ENCODE measurements at places on chromosomes 7 and 10.

- ATAC-seq: no peak
Measured at GRCh38 chr7:100668069-100668449, 5.5 kb upstream of the GNB2 start.

DNA sequence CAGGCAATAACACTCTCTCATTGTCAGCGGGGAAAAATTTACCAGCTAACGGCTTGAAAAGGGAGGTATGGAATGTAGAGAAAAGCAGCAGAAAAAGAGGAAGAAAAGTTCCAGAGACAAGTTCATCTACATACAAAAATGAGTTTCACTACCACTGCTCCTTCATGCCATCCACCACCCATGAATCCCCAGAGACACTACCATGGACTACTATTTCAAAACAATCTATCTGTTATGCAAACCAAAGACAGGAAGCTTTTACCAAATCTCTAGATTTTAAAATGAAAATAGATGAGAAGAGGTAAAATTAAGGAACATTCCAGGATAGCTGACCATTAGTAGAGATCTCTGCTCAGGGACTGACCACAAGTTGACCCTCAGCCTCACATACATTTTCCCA lies 189.0 kb upstream of the GRM3 start:
- no peak for ATAC-seq

DNA sequence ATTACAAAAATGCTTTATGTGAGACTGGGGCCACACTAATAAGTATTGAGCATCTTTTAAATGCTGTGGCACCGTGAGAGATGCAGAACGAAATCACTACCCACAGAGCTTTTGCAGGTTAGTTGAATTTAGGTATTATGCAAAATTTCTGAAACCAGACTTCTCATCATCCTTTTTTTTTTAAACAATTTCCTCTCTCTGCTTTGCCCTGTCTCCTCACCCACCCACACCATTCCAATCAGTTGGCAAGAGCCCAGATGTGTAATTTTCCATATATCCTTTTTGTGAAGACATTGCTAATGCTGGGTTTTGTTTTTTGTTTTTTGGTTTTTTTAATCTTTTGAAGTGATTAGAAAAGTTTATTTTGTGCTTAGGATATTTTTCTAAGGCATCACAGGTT lies 1.1 kb downstream of the YAE1 start:
- no peak for ATAC-seq

DNA sequence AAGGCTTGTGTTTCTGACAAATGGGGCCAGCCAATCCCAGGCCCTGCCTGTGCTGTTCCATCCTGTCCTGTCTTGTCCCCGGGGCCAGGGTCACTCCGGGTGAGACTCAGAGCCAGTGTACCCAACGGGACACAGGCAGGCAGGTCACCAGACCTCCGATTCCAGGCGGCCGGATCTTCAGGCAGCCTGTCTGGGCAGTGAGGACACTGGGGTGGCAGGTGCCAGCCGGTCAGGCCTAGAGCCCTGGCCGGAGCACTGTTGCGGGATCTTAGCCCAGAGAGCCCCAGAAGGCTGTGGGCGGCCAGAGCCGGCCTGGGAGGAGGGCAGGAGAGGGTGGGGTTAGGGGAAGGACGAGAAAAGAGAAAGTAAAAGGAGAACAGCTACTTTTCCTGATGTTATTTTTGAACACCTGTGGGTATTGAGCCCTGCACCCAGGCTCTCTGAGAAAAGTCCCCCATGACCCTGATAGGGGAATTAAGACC lies 134.3 kb upstream of the TNRC18 start:
- ATAC-seq: no peak

GRCh38 chr7:108989319-108989718 lies 419.6 kb downstream of the DNAJB9 start:
- ATAC-seq: no peak

DNA sequence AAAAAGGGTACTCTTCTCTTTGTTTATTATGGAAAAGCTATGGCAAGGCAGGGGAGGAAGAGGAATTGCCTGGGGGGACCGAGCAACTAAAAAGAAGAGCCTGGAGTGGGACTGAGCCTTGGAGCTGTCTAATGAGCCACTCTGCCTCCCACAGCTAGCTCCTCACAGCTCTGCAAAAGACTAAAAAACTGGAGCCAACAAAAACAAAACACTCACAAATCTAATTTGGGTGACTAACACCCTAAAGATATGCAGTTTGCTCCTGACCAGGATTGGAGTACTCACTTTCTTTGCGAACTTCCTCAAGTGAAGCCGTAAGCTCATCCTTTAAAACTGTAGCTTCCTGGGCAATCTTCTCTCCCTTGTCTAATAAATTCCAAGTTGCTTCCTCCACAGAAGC lies 89.4 kb downstream of the CTNNA3 start:
- ATAC-seq: no peak

GRCh38 chr7:36128448-36129047 lies 24.5 kb upstream of the EEPD1 start:
- no peak for ATAC-seq

DNA sequence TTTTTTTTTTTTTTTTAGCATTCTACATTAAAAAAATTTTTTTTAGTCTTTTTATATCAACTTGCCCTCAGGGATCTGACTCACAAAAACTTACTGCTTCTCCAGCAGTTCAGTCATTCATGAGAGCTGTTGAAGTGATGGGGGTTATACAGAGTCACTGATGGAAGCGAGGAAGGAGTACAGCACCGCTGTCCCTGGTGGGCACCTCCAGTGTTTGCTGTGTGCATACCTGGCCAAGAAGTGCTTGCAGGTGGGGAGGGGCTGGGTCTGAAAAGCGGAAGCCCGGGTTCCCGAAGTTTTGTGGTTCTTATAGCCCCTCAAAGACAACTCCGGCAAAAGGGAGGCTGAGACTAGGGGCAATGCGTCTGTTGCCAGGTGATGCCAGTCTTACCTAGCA lies 46.2 kb downstream of the MINDY4 start:
- no peak for ATAC-seq

- no peak for ATAC-seq
Measured at GRCh38 chr7:93350338-93350737, 118.2 kb downstream of the VPS50 start.

DNA sequence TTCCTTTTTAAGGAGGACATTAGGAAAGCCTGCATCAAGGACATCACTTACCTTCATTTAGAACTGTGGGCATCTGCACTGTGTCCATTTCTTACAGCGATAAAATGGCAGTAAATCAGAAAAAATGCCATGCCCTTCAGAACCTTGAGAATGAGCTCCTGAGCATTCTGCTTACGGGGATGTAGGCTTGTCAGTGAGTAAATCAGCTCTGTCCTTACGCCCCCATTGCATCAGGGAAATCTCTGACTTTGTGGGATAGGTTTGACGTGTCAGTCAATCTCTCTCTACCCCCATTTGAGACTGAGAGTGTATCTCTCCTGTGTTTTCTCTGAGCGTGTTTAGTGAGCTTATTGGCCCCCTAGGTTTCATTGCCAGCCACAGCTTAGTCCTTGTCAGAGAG lies 837.1 kb downstream of the LRMDA start:
- no peak for ATAC-seq

DNA sequence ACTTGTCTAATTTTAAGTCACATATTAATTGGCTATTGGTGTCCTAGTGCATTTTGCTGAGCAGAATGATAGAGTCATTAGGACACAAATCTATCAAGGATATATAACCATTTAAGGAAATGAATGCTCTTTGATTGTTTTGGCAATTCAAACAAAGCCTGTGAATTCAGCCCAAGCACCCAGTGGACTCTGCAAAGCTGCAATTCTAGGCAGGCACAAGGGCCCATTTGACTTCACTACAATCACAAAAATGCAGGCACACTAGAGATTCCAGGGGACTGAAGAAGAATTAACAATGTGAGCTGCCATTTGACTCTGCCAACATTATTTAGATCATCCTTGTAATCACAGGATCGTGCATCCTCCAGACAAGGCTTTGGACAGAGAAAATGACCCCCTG lies 544.2 kb upstream of the PHF14 start:
- no peak for ATAC-seq

DNA sequence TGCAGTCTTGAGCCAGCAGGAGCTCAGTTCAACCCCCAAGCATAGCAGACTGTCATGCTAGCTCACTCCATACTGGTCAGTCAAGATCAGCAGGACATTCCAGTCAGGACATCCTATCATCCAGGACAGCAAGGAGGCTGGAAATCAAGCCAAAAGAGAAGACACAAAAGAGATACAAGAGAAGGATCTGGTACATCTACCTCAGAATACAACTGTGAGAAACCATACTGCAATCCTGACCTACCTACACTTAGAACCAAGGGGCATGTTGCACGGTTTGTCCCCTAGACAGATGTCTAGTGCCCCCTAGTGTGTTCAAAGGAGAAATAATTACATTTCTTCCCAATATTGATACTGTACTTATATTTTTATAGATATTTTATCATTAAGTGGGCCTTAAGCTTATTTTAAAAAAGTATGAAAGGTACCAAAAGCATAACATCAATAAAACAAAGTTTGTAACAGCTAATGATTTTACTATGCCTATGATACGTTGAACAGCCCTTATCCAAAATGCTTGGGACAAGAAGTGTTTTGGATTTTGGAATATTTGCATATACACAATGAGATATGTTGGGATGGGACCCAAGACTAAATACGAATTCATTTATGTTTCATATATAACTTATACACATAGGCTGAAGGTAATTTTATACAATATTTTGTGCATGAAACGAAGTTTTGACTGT lies 26.7 kb downstream of the ERCC6 start:
- no peak for ATAC-seq

DNA sequence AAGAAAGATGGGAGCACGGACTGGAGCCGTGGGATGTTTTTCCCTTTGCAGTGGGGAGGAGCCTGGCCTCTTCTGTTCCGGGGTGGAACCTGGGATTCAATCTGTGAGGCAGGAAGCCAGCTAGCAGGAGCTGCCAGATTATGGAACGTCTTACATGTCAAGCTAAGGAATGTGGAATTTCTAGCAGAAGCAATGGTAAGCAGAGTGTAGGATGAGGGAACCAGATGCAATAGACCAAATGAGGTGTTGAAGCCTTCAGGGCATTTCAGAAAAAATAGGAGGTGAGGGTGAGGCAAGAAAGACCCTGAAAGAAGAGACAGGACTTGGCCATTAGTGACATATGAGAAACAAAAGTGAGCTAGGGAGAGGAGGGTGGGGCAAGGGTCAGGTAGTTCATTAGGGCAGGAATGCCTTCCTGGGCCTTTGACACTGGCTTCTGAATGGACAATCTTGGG lies 105.5 kb downstream of the CHN2 start:
- ATAC-seq: no peak

Measured in activated CD4-positive, CD25-positive, alpha-beta regulatory T cell treated with anti-CD3 and anti-CD28 coated beads, Interleukin-2, amount 50 U/mL, for 24 hours (primary cell).